ENCODE measurements at places on chromosomes 3 and 15.

GRCh38 chr15:83010709-83011270, 649 bp downstream of the C15orf40 start:
- DNase-seq = peak; percentile 73

- peak; percentile 75 for DNase-seq
These were observed 10.2 kb downstream of the EDEM1 start for GRCh38 chr3:5197470-5198312.

DNA sequence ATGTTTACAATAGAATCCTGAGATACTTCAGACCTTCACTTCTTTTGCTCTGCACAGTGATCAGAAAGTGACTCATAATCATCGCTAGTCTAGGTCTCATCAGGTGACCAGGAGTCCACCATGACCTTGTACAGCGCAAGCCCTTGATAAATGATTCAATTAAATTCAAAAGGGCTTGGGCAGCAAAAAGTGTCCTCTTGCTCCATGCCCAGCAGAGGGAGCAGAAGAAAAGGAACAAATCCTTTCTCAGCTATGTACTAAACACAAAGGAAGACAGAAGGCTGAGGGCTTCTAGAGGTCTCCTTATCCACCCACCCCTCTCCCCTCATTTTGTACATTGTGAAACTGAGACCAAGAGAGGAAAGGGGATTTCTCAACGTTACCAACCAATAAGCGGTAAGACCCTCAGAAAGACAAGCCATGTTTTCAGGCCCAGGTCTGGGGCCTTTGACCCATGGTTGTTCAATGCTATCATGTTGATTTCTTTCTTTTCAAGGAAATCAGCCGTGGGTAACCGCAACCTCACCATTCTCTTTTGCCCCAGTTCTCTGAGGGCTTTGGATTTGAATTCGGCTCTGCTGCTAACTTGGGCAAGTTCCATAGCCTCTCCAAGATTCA, 74.8 kb downstream of the AQP9 start:
- no peak for DNase-seq

GRCh38 chr3:189689625-189690024, 58.4 kb downstream of the TP63 start:
- no peak for DNase-seq

GRCh38 chr15:83282141-83282540, 2.3 kb downstream of the BNC1 start:
- no peak for DNase-seq

DNA sequence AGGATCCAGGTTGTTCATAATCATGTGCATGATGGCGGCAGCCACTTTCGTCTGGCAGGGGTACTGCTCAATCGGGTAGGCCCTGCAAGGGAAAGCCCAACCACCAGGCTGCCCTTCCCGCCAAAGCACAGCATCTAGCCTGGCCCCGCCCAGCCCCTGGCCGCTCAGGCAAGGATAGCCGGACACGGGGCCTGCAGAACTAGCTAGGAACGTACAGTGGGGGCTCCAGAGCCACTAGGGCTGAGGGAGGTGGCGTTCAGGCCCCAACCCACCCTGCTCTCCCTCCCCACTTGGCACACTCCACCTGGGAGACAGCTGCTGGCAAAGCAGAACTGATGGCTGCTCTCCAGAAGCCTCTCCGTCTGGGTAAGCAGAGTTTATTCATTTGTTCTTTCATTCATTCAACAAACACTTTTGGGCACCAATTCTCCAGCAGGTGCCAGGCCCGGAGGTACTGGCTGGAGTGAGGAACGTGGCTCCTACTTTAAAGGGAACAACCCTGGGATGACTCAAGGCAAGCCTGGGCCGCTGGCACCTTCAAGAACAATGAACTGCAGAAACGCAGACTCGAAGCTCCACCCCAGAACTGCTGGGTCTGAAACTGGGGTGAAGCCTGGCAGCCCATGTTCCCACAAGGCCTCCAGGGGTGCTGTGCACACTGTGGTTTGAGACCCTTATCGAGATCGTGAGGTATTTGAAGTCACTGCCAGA, 7.8 kb downstream of the UROC1 start:
- DNase-seq = no peak

DNA sequence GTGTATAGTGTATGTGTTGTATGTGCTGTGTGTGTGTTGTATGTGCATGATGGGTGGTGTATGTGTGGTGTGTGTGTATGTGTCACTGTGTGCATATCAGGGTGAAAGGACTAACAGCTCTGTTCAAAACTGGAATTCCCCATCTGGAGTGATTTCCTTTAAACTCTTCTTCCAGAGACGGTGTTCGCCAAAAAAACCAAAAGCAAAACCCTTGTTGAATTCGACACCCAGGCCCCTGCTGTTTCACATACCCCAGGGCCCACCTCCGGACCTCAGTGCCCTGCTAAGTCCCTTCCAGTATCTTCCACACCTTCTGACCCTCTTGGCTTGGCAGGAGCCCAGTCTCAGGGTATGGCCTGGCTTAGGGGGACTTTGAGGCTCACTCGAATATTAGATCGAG, 44.9 kb upstream of the SEC13 start:
- no peak for DNase-seq

GRCh38 chr3:121552379-121552778, 6.6 kb upstream of the POLQ start:
- DNase-seq = no peak

DNA sequence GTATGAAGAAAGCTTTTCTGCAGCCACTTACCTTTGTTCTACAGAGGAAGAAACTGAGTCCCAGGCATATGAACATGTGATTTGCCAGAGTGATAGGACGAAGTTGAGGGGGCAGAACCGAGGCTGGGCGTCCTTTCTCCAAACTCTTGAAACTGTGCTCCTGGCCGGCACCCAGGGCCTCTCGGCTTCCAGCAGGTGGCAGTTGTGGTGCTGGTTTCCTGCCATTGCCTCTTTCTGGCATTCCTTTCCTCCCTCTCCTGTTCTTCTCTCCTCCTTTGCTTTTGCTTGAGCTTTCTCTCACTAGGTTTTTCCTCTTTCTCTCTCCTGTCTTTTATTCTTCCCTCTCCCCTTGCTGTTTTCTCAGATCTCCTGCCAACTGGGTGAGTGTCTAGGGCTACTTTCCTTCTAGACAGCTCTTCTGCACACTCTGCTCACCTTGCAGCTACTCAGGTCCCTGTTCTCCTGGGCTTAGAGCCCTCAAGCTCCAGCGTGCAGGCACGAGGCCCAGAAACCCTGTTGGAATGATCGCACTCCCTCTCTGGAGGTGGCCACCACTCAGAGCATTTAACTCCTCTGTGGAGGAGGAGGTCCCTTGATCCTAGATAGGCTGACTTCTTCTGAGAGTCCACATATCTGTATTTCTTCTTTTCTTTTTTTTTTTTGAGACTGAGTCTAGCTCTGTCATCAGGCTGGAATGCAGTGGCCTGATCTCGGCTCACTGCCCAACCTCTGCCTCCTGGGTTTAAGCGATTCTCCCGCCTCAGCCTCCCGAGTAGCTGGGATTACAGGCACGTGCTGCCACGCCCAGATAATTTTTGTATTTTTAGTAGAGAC, 26.2 kb downstream of the TRAK1 start:
- DNase-seq = no peak

- DNase-seq = no peak
These were observed 127.6 kb upstream of the LMOD3 start for GRCh38 chr3:69250014-69250413.

DNA sequence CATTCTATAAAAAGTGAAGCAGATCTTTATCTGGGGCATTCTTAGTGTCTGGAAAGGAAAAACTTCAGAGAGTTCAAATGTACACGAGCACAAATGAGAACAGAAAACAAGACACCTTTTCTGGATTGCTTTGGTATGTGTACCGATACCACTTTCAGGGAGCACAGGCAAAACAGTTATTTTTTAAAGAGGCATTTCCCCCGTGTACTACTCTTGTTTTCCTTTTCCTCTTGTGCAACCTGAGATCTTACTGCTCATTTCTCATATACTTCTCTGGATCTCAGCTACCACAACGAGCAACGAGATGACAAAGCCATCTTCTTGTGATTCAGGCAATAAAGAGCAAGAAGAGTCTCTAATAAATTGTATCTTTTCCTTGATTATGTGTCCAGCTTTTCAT, 463.6 kb downstream of the SHQ1 start:
- DNase-seq = no peak

GRCh38 chr3:23183731-23184130, 19.4 kb upstream of the UBE2E2 start:
- DNase-seq = no peak

DNA sequence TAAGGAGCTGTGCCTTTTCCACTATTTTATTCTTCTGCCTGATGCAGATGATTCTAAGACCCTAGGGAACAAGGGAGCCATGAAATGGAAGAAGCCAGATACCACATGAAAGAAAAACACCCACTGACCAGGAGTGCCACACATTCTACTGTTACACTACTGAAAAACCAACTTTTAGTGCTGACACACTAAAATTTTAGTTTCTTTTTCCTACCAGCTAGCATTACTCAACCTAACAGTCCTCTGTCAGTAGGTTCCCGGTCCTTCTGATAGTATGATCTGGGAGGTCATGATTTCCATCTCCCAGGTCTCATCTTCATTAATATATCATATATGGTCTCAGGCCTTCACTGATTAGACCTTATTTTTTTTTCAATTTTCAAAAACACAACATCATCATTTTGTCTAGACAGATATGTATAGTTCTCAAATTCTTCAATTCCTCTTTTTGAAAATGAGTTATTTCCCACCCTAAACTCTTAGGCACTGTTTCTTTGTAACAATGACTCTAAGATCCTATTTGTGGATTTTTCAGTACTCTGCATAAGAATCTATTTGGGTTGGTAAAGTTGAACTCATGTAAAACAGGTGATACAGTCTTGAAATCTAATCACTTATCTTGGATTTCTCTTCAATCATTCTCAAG, 321.8 kb downstream of the CTNNB1 start:
- no peak for DNase-seq

- DNase-seq = no peak
These were observed 215.0 kb upstream of the IGF1R start for GRCh38 chr15:98433346-98433745.

DNA sequence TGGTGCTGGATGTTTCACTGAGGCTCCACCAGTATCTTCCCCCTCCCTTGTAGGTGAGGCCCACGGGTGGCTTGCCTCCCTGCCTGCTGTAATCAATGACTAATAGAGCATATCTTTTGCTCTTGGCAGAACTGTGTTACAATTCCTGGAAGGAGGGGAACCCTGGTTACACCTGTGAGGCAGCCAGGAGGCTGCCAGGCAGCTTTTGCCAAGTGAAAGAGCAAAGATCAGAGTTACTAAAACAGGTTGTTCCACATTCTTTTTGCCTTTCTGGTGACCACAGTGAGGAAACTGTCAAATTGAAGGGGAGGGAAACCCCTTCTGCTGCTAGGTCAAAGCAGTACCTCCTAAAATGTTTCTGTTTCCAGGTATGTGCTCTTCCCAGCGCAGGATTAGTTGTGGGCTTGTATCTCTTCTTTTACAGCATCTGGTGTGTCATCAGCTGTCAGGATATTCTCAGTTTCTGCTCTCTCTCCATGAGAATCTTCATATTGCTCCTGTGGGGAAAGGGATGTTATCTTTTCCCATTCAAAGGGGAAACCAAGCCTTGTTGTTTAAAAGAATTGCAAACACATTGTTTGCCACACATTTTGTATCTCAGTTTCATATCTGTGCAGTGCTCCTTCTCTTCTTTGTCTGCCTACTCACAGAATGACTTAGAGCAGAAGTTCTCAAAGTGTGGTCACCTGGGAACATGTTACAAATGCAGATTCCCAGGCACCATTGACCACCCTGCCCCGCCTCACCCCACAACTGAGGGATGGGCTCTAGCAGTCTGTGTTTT, 137.4 kb upstream of the UMPS start:
- no peak for DNase-seq

DNA sequence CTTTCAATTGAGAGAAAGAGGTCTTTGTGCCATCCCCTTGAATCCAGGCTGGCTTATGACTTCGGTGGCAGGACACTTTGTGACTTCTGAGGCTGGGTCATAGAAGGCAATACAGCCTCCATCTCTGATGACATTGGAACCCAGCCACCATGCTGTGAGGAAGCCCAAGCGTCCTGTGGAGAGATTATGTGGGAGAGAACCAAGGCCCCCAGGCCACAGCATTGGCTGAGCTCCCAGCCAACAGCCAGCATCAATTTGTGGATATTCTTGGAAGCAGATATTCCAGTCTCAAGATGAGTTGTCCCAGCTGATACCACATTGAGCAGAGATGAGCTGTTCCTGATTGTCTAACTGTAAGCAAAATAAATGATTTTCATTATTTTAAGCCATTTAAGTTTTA, 12.7 kb upstream of the XIRP1 start:
- no peak for DNase-seq

DNA sequence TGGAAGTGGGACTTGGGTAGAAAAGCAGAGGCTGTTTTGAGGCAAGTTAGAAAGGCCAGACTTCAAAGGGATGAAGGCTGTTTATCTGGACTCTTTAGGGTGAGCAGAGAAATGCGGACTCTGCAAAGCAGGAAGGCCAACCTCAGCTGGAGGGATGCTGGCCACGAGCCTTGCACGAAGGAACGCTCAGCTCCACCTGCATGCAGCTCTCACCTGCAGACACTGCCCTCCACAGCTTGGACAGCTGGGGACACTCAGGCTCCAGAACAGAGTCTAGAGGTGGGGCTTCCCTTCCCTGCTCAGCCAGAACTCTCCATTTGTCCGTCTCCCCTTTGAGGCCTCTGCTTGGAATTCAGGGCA, 229.7 kb downstream of the ADAMTS17 start:
- DNase-seq = no peak

Data from CD4-positive, alpha-beta T cell treated with Interleukin-6 at 100 ng/mL for 8 hours (primary cell).